Progenitor cell of endocrine pancreas (in vitro differentiated cells): ENCODE measurements at places on chromosomes 1 and 21.

GRCh38 chr1:90208949-90209348 is 214.0 kb downstream of the ZNF326 start:
- DNase-seq: no peak

GRCh38 chr1:62724430-62724829 is 36.2 kb upstream of the DOCK7 start:
- DNase-seq: no peak

DNA sequence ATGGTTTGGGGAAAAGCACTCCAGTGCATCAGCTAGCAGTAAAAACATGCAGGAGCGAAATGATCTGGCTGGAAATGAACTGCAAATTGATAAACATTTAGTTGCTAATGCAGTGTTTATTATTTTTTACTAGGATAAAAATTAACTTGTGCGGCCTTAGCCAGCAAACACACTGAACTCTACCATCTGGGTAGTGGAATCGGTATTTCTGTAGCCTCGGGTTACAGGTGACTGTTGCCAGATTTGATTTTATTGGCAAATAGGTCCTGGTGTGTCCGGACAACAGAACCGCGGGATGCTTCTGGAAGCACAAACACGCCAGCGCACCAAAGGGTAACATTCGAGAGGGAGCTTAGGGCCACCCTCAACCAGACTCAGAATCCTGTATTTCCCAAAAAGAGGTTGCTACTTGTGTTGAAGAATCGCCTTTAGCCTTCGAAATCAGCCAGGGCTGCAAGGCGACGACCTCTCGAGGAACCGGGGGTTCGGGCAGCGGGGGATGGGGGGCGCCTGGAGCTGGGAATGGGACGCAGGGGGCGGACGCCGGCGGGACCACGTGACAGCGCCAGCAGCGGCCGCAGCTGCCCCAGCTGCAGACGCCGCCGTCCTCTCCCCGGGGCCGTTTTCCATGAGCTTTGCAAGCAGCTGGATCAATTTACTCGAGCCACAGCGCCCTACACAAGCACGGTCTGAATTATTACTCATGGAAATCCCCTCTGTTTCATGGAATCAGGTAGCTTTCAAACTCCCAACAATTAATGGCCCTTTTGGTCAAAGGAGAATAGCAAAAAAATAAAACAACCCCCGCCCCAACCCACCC is 158.8 kb downstream of the TOMM20 start:
- peak; percentile 47 for DNase-seq

DNA sequence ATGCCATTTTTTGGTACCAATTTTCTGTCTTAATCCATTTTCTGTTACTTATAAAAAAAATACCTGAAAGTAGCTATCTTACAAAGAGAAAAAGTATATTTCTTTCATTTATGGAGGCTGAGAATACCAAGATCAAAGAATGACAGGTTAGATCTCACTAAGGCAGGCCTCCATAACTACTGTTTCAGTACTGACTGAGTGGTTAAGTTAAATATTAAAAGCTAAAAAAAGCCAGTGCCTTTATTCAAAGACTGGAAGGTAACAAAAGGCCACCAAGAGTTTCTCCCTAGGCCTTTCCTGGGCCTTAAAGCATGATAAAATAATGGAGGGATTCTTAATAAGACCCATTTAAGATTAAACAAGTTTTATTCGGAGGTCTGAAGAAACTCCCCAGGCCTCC is 687.7 kb upstream of the ADGRL4 start:
- DNase-seq: no peak

GRCh38 chr1:229886636-229887035 is 180.4 kb upstream of the GALNT2 start:
- DNase-seq: no peak

GRCh38 chr21:45972716-45973474 is 8.7 kb upstream of the COL6A1 start:
- DNase-seq: no peak

GRCh38 chr1:156368889-156369684 is at the start of gene RHBG:
Gene RHBG, plus strand, starts transcription at chr1:156369211. Its CDS starts 39 bp downstream, at chr1:156369250.
- peak; percentile 45 for DNase-seq

- DNase-seq: peak; percentile 92
Observed at GRCh38 chr1:150486966-150487762, at the start of gene TARS2. Gene TARS2, plus strand, starts transcription at chr1:150487419. Its CDS starts 32 bp downstream, at chr1:150487451.

DNA sequence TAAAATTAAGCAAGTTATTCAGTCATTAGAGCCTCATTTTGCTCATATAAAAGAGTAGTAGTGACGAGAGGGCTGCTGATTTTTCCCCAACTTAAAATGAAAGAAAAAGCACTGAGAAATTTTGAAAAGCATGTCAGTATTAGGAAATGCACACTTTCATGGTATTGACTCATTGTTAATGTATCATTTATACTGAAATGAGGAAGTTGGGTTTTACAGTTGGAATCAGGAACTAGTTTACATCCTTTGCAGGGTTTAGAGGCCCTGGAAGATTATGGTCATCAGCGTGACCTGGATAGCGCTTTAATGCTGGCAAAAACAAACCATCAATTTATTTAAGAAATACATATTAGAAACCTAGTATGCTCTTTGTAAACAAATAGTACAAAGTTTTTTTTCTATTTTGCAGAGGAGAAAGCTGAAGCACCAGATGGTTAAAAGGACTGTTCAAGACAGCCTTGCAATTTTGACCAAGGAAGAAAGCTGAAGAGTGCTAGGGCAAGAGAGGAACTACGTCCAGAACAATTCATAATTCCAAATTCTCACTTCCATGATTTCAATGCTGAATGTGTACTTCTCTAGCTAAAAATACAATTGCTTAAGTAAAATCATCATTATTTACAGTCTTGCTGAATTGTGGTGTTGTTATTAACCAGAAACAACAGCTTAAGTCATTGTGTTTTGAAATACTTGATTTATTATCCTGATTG is 94.8 kb upstream of the SGIP1 start:
- no peak for DNase-seq

DNA sequence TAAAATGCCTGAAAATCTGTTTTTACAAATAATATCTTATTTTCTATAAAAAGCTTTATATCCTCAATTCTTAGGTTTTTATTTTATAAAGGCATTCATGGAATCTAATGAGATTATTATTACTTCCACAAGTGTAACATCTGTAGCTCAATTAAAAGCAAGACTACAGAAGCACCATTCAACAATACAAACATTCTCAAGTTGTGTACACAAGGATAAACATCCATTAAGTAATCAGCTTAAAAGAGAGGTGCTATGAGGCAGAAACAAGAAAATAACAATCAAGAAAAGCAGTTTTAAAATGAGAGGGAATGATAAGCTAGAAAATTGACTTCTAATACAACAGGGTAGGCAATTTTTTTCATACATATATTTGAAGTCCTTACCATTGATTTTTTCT is 326.1 kb downstream of the MRPL39 start:
- DNase-seq: no peak
